ENCODE measurements at places on chromosomes 5 and 9. TPM values are rescaled to one million over a fixed set of nuclear protein-coding genes. Genes with fewer than 3 reads are reported as not detected.
A peak's percentile ranks its signal among the peaks of the same experiment; 100 is the strongest.

DNA sequence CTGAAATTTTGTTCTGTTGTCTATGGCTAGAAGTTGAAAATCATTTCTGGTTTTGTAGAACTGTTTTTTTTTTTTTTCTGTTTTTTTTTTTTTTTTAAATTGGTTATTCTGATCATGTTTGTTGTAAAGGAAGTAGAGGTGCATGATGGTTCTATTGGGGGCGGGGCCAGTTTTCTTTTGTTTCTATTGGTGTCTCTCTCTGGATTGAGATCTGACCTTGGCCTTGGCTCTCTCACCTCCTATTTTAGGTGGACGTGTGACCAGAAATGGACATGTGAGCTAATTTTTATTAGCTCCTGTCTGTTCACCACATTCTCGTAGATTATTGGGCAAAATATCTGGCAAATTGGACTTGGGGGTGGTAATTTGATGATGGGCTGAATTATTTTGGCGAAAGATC, 3.2 kb downstream of the ZNF618 start:
- no peak for DNase-seq

GRCh38 chr9:90476058-90476457, 166.6 kb downstream of the DIRAS2 start:
- DNase-seq = no peak

GRCh38 chr9:133125941-133126696, 5.1 kb upstream of the RALGDS start:
- DNase-seq = no peak

DNA sequence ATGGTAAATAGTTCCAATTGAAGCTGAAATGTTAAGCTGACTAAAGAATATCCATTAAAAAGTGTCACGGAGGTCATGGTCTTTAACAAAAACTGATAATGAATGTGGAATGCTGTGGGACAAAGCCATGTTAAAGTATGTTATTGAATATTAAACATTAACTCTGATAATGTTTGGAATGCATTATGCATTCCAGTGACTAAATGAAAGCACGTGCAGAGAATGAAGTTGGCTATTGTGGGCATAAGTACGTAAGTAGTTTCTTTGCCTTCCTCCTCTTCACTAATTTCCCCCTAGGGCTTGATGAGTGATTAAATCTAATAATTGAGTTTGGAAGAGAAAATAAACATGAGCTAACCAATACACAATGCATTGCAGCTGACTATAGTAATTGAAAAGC, 640.4 kb upstream of the CDH10 start:
- no peak for DNase-seq

GRCh38 chr5:3993856-3994473, 398.3 kb downstream of the IRX1 start:
- no peak for DNase-seq

The C9 gene
- 3,238 TPM for total RNA-seq

GRCh38 chr5:61311056-61311610, 20.9 kb upstream of the ZSWIM6 start:
- no peak for DNase-seq

- DNase-seq = no peak
Measured at GRCh38 chr5:36279054-36279698, 22.5 kb downstream of the RANBP3L start.

The PCDHA9 gene
- total RNA-seq = not detected

DNA sequence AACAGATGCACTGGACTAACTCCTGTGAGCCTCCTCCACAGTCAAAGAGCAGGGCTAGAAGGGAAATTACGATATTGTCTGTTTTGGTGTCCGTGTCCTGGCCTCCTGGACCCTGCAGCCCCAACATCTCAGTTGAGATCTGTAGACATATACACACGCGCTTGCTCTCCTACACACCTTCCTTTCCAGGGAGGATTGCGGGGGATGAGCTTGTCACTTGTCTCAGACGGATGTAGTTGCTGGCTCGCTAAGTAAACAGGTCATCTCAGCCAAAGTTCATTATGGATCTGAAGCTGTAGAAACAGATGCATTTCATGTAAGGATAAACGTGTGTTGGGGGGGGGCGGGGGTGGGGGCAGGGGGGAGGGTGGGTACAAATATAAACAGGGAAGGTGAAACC, 549.3 kb downstream of the CCDC171 start:
- no peak for DNase-seq

The PPP3R2 gene
- total RNA-seq = 0.08 TPM

GRCh38 chr5:171158581-171158980, 150.5 kb upstream of the TLX3 start:
- no peak for DNase-seq

- DNase-seq = no peak
Measured at GRCh38 chr9:120904978-120905301, 21.7 kb downstream of the TRAF1 start.

DNA sequence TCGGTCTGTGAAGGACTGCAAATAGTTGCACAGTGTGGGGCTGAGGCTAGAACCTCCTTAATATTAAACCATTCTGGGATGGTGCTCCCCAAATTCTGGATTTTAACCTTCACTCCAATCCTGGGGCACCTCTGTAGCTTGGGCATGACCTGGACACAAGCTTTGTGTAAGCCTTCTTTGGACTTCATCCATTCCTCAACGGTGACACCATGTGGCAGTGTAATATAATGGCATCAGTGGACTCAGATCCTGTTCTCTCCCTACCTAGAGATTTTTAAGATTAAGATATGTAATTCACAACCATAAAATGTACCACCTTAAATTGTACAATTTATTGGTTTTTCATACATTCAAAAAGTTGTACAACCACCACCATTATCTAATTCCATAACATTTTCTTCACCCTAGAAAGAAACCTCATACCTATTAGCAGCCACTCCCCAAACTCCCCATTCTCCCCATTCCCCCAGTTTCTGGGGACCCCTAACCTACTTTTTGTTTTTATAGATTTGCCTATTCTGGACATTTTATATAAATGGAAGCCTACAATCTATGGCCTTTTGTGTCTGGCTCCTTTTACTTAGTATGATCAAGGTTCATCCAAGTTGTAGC, 4.8 kb upstream of the PLGRKT start:
- DNase-seq = no peak

The ABCA1 gene
- 83.9 TPM for total RNA-seq

DNA sequence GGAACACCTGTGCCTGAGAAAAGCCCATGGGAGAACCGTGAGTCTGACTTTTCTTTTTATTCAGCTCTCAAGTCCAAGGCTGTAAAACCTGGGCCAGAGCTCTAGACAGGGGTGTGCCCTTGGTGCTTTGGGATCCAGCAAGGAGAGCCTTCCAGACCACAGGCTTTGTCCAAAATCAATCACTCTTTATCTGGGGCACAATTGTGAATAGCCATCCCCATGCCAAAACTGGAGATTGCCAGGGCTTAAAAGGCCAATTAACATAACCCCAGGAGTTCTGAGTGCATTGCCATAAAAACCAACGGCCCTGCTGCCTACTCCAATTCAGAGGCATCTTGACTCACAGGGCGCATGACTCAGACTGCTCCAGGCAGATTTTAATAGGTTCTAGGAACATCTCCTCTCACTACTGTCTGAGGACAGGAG, 391.8 kb downstream of the ARHGEF28 start:
- no peak for DNase-seq

GRCh38 chr5:52692606-52693005, 95.1 kb upstream of the ITGA1 start:
- no peak for DNase-seq

DNA sequence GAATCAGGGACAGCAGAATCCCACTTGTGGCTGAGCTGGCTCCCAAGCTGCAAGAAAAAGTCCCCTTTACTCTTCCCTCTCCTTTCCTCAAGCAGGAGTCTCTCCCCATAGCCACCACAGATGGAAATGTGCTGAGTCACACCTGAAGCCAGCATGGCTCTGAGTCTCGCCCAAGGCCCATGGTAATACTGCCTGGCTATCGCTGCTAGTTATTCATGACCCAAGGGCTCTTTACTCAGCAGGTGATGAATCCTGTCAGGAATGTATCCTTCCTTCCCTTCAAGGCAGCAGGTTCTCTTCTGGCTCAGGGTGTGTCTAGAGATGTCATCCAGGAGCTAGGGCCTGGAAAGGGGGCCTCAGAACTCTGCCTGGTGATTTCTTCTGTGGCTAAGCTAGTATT, 403.3 kb upstream of the PTPRD start:
- DNase-seq = no peak

DNA sequence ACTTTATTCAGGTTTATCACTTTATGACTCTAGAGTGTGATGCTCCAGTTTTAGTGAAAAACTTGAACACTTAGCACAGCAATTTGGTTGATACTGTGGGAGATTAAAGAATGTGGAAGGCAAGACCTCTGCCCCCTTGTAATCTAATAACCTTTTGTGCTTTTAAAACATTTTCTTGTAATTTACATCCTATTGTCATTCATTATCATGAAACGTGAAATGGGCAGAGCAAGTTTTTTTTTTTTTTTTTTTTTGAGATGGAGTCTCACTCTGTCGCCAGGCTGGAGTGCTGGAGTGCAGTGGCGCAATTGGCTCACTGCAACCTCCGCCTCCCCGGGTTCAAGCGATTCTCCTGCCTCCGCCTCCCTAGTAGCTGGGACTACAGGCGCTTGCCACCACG, 1.8 kb downstream of the PAIP2 start:
- DNase-seq = no peak

- no peak for DNase-seq
Measured at GRCh38 chr9:80928697-80929096, 760.6 kb downstream of the TLE1 start.

The MTX3 gene
- total RNA-seq = 7.6 TPM

- DNase-seq = no peak
Measured at GRCh38 chr9:3736161-3736560, 210.4 kb upstream of the RFX3 start.

- no peak for DNase-seq
Measured at GRCh38 chr5:73909474-73909873, 283.5 kb downstream of the ARHGEF28 start.

- DNase-seq = no peak
Measured at GRCh38 chr5:113896789-113897188, 383.3 kb downstream of the YTHDC2 start.

DNA sequence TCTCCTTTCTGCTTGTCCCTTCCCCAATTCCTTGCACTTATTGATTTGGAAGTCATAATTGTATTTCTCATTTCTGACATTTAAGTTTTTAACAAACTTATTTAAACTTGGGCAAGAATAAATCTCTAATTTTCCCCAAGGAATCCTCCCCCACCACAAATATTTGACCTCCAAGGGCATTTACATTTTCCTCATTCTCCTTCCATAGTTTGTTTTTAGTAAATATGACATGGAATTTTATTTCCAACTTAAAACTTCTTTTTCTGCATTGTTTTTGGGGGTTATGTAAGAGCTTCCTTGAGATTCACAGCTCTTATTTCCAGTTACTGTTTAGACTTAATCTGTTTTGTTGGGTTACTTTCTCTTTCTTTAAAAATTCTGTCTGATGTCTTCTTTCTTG, 64.9 kb downstream of the ZNF618 start:
- no peak for DNase-seq

GRCh38 chr5:170261528-170262043, 28.8 kb downstream of the C5orf58 start:
- DNase-seq = no peak

The OR1J2 gene
- total RNA-seq = not detected

DNA sequence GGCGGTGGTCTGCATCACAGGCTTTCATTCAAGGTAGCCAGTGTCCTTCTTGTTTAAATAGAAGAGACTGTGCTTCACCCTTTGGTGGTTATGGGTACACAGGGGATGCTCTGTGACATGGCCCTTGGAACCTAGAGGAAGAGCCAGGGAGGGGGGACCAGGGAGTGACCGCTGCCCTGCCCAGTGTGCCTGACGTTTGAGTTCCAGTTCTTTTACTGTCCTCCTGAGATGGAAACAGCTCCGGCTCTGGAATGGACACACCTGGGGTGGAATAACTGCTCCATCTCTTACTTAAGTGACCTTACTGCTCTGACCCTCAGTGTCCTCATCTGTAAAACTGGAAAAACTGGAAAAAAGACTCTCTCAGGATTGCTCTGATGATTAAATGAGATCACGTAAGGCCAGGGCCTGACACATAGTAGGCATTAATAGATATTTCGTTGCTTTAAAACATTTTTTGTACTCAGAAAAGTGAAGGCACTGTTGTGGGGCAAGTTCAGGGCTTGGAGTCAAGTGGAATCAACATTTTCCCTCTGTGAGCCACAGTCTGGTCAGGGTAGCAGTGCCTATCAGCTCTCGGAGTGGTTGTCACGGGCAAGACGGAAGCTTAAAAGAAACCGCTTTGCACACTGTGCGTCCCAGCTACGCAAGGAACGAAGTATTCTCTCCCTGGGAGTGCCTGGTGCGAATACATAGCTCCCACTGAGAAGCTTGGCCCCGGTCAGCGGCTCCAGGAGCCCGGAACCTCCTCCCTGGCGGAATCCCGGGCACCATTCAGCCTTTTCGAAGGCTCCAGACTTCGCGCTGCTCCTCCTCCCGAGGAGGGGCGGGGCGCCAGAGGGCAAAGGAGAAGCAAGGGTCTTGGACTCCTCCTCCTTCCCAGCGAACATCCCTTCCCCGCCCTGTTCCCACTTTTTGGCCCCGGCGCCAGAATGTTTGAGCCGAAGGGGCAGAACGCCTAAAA, 5.8 kb downstream of the POU4F3 start:
- no peak for DNase-seq

- DNase-seq = no peak
Measured at GRCh38 chr5:154162539-154163151, 27.9 kb upstream of the GALNT10 start.

DNA sequence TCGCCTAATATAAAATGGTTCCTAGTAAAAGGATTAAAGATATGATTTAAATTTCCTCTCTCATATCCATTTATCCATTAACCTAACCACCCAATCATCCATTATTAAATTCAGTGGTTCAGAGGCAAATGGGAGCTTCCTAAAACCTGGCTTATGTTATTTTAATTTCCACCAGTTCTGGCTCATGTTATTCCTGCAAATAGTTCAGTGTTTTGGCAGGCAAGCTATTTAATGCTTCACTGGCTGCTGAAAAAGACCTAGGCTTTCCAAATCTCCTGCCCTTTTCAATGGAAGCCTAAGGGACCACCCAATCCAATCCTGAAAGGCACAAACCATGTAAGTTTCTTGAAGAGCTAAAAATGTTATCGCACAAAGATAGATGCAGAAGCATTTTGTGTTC, 52.3 kb downstream of the POC5 start:
- no peak for DNase-seq

DNA sequence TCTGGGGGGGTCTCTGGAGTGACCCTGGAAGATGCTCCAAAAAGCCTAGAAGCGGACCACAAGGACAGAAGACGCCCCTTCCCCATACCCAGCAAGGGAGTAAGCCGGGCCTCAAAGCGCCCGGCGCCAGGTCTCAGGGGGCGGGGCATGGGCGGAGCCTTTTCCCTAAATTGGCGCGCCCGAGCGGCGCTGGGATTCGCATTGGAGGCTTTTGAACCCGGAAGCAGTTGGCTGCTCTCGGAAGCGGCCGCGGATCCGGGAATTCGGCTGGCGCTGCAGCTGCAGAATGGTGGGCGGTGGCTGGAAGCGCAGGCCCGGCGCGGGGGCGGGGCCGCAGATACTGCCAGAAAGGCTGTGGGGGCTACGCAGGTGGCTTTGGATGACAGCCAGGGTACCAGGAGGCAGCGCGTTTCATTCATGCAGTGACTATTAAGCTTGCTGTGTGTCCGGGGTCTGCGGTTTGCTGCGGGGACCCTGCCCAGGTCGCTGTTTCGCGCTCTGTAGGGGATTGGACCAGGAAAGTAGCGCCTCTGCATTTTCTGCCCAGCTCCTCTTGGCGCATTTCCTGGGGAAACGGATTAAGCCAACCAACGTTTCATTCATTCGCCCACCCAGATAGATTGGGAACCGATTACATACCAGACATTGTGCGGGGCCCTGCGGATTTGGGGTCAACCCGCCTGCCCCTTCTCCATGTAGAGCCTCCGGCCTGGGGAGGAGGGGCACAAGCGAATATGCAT, 83.0 kb upstream of the FREM1 start:
- DNase-seq = peak; percentile 72

- DNase-seq = no peak
Measured at GRCh38 chr5:18243846-18244245, 609.6 kb downstream of the TAF11L14 start.

The PRR16 gene
- total RNA-seq = 0.14 TPM

The BRINP1 gene
- total RNA-seq = 0.33 TPM

Measured in liver (tissue), 10 donors.